Ureter (tissue), 1 donor: ENCODE measurements at places on chromosomes 2 and 18.

GRCh38 chr2:235729557-235729947, 235.7 kb downstream of the AGAP1 start:
- DNase-seq, result no peak

DNA sequence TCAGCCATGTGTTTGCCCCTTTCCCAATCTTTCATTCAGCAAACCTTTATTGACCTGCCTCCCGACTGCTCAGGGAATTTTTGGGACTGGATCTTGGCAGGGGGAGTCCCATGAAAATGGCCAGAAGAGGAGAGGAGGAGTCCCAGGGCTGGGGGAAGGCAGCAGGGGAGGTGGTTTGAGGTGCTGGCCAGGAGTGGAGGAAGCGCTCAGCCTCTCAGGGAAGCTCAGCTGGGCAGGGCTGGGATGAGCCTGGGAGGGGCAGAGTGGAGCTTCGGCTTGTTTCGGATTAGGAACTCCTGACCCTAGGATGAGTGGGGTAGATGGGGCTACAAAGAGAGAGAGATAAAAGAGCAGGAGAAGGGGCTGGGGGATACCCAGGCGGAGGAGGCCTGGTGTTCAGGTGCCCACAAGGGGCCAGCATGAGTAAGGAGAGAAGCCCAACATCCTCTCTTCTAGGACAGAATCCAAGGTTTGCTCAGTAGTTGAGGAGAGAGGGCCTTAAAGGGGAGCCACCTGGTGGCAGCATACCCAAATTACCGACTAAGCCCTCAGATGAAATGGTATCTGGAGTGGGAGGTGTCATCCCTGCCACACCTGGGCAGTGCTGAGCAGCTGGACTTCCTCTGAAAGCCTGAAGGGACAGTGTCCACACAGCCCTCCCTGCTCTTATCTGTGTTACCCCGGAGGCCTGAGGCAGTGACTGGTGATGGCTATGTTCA, 91.1 kb downstream of the INHBB start:
- DNase-seq, result no peak

DNA sequence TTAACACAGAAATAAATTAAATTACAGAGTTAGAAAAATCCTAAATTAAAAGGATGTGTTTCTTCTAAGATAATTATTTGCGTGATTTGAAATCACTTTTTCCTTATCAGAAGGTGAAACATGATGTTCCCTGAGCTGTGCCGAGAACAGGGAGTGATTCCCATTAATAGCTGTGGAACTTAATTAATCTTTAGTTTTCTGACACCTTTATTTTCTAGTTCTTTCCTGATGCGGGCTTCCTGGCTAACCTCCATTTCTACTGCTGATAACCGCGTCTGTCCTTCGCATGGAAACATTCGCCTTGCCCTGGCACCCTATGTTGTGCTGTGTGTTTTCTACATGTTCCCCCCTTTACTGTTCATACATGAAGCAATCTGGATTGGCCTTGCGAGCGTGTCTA, 172.9 kb downstream of the FAM210A start:
- no peak for DNase-seq

DNA sequence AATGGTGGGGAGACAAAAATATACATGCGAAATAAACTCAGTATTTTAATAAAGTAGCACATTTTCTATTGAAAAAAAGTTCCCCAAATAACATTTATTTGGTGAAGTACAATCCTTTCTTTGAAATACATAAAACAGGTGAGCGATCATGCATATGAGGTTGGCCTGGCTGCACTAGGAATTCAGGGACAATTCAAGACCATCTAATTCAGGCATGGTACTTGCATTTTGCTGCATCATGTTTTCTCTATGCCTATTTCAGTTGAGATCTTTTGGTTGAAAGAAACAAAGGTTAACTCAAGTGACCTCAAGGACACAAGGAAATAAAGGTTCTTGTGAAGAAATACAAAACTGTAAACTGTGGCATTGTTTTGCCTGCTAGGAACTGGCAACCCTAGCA, 19.8 kb upstream of the TAF4B start:
- no peak for DNase-seq

- peak; percentile 46 for DNase-seq
Measured at GRCh38 chr2:157874997-157875640, 1.0 kb downstream of the ACVR1 start.

- DNase-seq, result no peak
Measured at GRCh38 chr2:120830096-120830830, 94.6 kb downstream of the GLI2 start.

- no peak for DNase-seq
Measured at GRCh38 chr2:52686935-52687334, 1080.7 kb upstream of the CHAC2 start.

- DNase-seq, result no peak
Measured at GRCh38 chr2:183079139-183079775, 710 bp downstream of the DUSP19 start.

DNA sequence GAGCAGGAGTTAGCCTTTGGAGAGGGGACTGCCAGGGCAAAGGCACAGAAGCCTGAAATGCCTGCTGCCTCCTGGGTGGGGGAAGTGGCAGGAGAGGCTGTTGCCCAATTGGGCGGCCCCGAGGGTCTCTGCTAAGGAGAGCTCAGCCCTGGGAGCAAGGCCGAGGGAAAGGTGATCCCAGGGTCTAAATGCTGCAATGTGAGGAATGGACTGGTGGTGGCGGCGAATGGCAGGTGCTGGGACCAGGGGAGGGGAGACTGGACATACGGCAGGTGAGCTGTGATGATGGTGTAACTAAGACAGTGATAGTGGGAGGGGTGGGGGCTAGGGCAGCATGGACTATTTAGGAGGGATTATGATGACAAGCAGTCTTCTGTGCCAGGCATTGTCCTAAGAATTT, 104.0 kb downstream of the DYSF start:
- DNase-seq, result no peak

GRCh38 chr18:51191128-51191717, 6.3 kb downstream of the MEX3C start:
- no peak for DNase-seq

- no peak for DNase-seq
Measured at GRCh38 chr18:8801263-8801901, 96.0 kb downstream of the MTCL1 start.

- no peak for DNase-seq
Measured at GRCh38 chr2:229043681-229044080, 227.4 kb downstream of the PID1 start.

GRCh38 chr2:178374865-178375264, 76.1 kb downstream of the PRKRA start:
- no peak for DNase-seq

DNA sequence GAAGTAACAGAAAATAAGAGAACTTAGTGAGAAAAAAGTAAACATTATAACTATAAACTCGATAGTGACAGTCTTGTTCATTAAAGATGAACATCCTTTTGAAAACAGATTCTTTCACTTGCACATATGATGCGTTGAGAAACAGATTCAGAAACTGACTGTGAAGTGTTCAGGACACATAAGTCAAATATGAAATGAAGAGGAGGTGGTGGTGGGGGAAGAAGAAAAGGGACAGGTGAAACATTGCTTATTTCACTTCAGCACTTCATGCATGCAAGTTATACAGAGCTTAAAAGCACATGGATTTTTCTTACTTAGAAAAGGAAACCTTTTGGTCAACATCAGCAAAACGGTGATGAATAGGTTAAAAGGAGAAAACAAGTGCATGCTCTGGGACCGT, 42.5 kb downstream of the STAT4 start:
- no peak for DNase-seq

- DNase-seq, result peak; percentile 18
Measured at GRCh38 chr2:30684996-30685395, 122.2 kb downstream of the CAPN13 start.

GRCh38 chr2:5683471-5683870, 8.7 kb upstream of the SOX11 start:
- no peak for DNase-seq

- no peak for DNase-seq
Measured at GRCh38 chr18:42047721-42048120, 92.7 kb downstream of the PIK3C3 start.

DNA sequence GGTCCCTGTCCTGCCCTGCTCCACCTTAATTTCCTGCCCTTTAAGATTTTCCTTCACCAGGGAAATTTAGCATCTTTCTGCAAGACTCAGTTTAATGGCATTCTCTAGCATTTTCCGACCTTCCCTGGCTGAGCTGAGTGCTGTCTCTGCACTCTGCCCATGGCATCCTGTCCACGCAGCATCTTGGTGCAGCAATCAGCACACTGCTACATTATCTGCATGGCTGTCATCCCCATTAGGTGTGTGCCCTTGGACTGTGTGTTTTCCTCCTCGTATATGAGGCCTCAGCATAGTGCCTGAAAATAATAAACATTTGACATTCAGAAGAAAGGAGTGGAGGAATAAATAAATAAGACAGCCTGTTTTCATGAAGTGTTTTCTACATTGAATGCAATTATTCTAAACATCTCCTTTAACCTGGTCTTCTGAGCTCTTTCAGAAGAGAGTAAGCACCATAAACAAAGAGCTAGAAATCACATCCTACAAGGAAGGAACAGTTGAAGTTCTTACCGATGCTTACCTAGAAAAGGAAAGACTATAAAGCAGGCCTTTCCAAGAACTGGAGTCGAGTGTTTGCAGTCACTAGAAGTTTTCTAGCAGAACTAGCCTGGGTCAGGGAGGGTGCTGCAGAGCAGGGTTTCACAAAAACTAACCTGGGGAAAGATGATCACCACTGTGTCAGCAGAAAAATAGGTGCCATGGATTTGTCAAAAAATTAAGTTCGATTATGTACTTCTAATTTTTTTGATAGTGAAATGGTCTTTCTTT, 131.4 kb upstream of the ITGB6 start:
- no peak for DNase-seq

GRCh38 chr2:24228470-24228869, 53.6 kb downstream of the FAM228A start:
- no peak for DNase-seq

- no peak for DNase-seq
Measured at GRCh38 chr2:71166812-71167211, 36.4 kb downstream of the MPHOSPH10 start.

DNA sequence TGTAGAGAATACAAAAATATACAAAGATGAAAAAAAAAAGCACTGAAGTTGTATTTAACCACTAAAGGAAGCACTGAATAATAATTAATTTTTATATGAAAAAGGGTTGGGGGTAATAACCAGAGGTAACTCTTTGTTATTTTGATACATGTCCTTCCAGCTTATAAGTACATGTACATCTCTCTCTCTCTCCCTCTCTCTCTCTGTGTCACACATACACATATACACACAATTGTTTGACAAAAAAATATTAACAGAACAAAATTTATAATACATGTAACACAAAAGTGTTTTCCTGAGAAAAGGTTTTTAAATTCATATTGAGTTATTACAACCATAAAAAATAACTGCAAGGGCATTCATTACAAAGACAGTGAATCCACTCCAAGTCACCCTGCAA, 4.6 kb downstream of the WIPF1 start:
- DNase-seq, result no peak

GRCh38 chr2:73414696-73415095, 29.1 kb downstream of the ALMS1 start:
- DNase-seq, result no peak

- no peak for DNase-seq
Measured at GRCh38 chr2:214542295-214542694, 131.4 kb downstream of the VWC2L start.

DNA sequence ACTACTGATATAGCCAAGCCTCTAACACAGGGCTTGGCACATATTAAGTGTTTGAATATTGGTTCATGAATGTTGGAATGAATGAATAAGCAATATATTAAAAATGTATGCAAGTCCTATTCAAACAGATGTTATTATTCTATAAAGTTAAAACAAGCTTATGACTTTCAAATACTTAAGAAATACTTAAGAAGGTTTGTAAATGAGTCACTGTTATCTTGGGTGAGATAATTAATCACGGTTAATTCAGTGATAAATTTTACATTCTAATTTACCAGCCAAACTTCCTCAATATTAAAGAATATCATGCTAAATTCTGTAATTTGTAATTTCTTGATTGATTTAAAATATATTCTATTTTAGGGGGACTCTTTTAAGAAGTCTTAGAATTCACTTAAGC, 74.8 kb downstream of the RBMS1 start:
- DNase-seq, result no peak

GRCh38 chr2:23320058-23320457, 64.9 kb upstream of the KLHL29 start:
- DNase-seq, result no peak

DNA sequence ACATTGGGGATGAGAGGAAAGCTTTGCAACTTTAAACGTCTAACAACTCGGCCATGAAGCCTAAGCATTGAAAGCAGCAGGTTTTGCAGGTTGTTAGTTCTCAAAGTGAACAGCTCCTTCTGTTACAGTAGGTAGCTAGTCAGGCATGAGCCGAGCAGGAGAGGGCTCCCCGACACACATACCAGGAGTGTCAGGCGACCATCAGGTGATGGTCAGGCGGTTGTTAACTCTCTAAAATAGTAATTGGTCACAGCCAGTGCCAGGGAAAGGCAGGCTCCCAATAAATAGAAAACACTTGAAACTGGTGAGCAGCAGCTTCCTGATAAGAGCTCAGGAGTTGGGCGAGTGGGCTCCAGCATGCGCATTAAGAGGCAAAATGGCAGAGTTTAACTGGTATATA, 53.5 kb upstream of the DAPL1 start:
- DNase-seq, result no peak

GRCh38 chr18:58590839-58591238, 38.1 kb downstream of the ALPK2 start:
- DNase-seq, result no peak
